ENCODE measurements at places on chromosomes 1 and 21.

DNA sequence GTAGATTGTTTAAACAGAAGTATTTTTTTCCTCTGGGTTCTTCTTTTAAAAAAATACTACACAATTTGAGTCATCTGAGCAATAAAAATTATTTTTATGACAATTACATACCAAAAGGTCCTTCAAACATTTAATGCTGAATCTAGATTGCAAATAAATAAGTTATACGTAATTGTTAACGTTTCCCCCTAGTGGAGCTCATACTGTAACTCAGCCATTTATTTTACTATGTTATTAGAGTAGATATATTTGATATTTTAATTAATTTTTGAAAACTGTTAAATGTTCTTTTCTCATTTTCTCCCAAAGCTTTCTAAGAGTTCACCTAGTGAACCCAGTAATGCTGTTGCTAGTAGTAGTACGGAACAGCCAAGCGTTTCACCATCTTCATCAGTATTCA lies 33.5 kb downstream of the ZMYM1 start:
- DNase-seq = no peak

DNA sequence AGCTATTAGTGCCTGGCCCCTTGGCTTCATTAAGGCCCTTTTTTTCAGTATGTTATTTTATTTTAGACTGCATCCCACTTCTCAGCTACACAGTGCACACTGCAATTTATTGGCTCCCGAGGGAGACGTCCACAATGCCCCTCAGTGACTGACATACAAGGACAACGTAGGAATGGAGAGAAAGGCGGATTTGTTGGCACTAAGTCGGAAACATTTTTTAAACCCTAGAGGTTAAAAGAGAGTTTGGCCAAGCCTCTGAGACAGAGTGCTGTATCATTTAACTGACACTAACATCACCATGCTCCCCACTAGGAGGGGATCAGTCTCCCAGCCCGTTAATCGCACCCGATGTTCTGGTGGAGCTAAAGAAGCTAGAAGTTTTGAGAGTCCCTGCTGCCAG lies 45.7 kb upstream of the FOXD3 start:
- no peak for DNase-seq

DNA sequence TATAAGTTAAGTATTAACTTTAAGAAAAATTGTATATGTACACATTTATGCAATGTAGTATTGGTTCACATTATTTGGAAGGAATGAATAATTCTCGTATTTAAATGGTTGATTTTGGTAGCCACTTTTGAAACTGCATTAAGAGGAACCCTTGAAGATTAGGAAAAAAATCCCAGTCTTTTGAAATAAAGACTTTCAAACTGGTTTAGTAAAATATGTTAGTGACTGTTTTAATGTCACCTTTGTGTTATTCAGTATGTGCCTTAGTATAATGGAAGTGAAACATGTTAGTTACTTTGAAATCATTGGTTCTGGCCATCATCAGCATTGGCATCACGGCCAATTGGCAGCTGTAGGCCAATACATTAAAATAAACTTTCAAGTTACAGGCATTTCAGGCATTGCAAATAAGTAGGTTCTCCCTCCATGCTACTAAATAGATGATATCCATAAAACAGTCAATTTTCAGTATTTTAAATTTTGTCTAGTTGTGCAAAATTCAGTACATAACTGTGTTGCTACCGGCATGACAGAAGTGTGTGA lies 4.4 kb downstream of the MIER1 start:
- no peak for DNase-seq

DNA sequence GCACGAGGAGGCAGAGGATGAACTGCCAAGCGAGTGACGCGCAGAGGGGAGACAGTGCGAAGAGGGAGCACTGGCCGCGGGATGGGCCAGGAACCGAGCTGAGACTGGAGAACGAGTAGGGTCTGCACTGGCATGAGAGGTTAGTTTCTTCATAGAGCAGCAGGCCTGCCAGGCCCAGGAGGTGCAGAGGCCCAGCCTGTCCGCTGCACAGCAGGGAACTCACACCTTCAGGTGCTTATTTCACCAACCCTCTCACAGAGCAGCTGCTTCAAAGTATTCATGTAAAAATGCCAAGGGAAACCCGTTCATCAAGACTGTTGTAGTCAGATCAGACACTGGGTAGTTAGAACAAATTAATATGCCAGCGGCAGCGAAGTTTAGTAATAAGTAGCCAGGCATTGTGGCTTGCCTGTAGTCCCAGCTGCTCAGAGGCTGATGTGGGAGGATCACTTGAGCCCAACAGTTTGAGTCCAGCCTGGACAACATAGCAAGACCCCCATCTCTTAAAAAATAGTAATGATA lies 144.5 kb downstream of the SLC45A1 start:
- no peak for DNase-seq

DNA sequence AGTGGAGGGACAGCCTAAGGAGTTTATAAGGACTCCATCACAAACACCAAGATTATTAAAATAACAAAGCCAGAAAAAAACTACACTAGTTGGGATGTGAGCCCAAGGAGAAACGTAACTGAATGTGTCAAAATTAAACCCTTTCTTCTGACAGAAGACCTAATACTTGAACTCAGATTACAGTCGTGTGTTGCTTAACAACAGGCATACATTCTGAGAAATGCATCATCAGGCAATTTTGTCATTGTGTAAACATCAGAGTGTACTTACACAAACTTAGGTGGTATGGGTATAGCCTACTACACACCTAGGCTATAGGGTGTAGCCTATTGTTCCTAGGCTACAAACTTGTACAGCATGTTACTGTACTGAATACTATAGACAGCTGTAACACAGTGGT lies 23.4 kb downstream of the DSTYK start:
- no peak for DNase-seq

DNA sequence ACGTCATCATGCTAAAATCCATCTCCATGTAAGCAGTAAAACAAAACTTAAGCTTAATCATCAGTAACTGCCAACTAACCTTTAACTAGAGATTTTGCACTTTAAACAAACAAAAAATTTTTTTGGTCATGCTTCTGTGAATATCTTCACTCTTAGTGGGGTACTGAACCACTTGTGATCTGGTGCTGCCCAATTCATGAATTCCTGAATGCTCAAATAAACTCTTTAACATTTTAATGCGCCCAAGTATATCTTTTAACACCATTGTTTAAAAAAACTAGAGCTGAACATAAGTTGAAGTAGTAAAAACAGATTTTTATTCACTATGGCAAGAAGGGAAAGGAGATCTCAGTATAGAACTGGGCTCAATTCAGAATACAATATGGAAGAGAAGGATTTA lies 196.9 kb upstream of the USP24 start:
- DNase-seq = no peak

GRCh38 chr1:17825273-17826164 lies 70.4 kb downstream of the ACTL8 start:
- no peak for DNase-seq

- DNase-seq = no peak
These were observed 26.0 kb upstream of the ESRRG start for GRCh38 chr1:216749232-216749631.

DNA sequence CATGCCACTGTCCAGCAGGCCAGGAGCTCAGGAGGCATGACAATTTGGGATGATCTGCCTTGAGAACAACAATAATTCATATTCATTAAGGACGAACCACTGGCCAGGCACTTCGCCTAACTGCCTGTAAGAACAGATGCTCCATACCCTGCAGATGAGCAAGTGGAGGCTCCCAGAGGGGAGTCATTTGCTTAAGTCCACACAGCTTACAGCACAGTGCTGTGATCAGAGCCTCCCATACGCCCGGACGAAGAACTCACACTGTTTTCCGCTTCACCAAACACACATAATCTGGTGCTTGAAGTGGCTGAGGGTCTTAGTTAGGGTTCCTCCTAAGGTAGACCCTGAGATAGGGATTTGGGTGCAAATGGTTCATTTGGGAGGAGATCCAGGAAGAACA lies 93.4 kb upstream of the KLHDC7A start:
- no peak for DNase-seq

DNA sequence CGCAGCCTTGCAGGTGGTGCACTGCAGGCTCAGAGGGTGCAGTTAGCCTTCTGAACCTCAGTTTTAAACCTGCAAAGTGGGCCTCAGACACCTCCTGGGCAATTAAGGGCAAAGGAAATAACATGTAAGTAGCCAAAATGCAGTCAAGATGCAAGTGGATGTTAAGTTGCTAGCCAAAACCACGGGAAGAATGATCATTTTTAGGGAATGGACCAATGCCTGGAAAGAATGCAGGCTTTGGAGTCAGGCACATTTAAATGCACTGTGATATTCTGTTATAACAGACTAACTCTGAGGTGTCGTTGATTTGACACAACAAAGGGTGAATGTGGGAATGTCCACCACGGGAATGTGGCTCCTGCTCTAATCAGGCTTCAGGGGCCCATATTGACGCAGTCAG lies 57.9 kb upstream of the PTGFRN start:
- DNase-seq = no peak

DNA sequence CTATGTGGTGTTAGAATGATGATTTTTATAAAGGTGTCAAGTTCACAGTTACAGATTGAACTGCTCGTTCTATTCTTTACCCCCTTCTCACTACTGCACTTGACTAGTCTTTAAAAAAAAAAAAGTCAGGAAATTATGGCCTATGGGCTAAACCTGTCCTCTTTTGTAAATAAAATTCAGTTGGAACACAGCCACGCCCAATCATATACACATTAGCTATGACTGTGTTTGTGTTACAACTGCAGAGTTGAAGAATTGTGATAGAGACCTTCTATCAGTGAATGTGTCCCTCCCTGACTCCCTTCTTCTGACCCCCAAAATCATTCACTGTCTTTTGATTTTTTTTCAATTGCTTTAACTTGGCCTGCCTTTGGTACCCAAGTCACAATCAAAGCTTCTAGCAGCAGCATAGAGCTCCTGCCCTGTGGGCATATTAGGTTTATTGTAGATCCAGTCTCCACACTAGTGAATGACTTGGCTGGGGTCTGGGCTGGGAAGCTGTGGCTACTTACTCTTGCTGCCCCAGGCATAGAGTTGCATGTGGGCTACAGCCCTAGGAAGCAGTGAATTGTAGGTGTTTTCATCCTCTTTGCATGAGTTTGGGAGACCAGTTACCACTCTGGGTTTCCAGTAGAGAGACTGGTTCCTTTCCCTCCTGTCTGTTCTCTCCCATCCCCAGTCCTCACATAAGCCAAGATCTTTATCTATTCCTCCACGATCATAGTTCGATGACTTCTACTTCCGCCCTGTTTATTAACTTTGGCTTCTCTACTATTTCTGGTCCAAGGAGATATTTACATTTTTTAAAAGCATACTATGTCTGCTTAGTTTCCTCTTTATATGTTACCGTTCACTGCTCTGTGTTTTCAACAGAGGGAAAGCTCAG lies 249.9 kb downstream of the FMN2 start:
- DNase-seq = no peak

DNA sequence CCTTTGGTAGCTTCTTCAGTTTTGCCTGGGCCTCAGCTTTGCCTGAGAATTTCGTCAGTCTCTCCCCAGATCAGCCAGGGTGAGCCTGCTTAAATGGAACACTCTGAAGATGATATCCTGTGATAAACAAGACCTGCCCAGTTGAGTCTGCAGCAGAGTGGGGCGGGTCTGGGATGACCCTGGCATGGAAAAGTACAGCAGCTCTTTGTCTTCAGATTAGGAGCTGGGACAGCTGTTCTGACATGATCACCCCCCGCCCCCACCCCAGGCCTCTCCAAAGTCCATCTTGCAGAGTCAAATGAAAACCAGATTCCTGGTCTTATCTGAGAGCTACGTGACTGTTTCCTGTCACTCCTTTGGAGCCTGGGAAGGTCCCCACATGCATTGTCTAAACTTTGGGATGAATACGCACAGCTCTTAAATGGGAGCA lies 2.2 kb upstream of the TMEM51 start:
- no peak for DNase-seq

- DNase-seq = no peak
These were observed 270.7 kb downstream of the NCAM2 start for GRCh38 chr21:21268885-21269284.

DNA sequence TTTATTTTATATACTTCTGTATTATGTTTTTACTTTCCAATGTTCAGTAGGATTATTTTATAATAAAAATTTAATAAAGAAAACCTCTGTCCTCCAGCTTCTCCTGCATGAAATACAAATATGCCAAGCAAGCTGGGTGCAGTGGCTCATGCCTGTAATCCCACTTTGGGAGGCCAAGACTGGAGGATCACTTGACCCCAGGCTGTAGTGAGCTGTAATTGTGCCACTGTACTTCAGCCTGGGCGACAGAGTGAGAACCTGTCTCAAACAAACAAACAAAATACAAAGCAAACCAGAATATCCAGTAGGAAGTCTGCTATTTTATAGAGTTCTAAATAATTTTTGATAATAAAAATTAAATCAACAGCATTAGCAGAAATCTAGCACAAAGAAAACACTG lies 168.8 kb downstream of the EIF4G3 start:
- no peak for DNase-seq

DNA sequence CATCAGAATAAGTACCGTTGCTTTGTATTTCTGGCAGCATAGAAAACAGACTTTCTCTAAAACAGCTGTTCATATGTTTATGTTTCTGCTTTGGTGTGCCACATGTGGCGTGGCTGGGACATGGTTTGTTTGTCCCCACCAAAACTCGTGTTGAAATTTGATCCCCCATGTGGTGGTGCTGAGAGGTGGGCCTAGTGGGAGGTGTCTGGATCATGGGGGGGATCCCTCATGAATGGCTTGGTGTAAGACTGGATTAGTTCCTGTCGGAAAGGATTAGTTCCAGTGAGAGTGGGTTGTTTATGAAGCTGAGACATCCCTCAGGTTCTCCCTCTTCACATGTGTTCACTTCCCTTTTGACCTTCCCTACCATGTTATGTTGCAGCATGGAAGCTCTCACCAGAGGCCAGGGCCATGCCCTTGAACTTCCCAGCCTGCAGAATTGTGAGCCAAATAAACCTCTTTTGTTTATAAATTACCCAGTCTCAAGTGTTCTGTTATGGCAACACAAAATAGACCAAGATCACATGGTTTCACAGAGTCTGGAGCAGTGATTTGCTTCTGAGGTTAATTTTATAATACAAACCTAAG lies 17.9 kb upstream of the H3-3A start:
- DNase-seq = no peak

- no peak for DNase-seq
These were observed 5.5 kb downstream of the PAQR7 start for GRCh38 chr1:25869909-25870606.

GRCh38 chr1:54017979-54018378 lies at the start of gene LDLRAD1:
Gene LDLRAD1 (minus strand): TSS chr1:54018186. CDS start chr1:54018112, 74 bp downstream.
- DNase-seq = no peak

DNA sequence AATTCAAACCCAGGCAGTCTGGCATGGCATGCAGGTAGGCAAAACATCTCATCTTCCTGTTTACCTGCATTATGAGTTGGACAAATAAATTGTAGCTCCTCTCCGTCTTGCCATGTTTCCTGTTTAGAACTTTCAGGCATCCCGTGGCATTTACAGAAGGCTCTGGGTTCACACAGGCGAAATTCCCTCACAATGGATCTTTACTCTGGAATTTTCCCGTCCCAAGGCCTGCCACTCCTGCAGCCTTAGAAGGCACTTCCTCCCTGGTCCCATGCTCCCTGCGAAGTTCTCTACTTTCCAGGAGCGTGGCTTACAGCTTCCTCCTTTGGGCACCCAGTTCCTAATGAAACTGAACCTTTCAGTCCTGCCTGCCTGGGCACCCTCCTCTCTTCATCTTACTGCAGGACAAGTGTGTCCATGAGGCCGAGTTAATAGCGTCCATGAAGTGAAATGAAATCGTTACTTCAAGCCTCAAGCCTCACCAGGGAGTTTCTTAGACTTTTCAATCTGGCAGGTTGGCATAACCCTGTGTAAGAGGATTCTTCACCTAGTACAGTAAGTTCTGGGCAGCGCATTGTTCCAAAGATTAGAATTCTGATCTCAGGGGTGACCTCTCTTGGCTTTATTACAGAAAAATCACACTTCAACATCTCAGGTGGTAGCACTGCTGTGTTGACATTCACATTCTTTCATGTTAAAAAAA lies 36.8 kb upstream of the AHCYL1 start:
- DNase-seq = no peak

GRCh38 chr1:101005871-101006270 lies 19.7 kb downstream of the DPH5 start:
- peak; percentile 15 for DNase-seq
